Type B pancreatic cell (in vitro differentiated cells): ENCODE measurements at places on chromosomes 4 and X. TPM values are rescaled to one million over a fixed set of nuclear protein-coding genes. Genes with fewer than 3 reads are reported as not detected.

The SEC24D gene
- total RNA-seq: 53.9 and 87.6 TPM in 2 replicates

The CCDC110 gene
- 0.21 and 0.94 TPM in 2 replicates for total RNA-seq

The WNK3 gene
- total RNA-seq: 8.1 and 18.5 TPM in 2 replicates

The ERAS gene
- 0.51 TPM in 1 of 2 replicates, not detected in the other for total RNA-seq

The ENAM gene
- total RNA-seq: 0.17 and 0.41 TPM in 2 replicates
